Activated CD4-positive, alpha-beta T cell treated with anti-CD3 and anti-CD28 coated beads, Interleukin-2, amount 50 U/mL, for 4 hours (primary cell): ENCODE measurements at places on chromosomes 7 and 10.
A peak's percentile ranks its signal among the peaks of the same experiment; 100 is the strongest.

GRCh38 chr7:151406886-151407583, 2.8 kb downstream of the WDR86 start:
- DNase-seq = no peak

- no peak for DNase-seq
Observed at GRCh38 chr7:129351320-129351719, 82.9 kb upstream of the STRIP2 start.

GRCh38 chr7:130356876-130357611, 12.4 kb downstream of the CPA5 start:
- no peak for DNase-seq

- no peak for DNase-seq
Observed at GRCh38 chr7:37974711-37975110, 54.3 kb downstream of the EPDR1 start.

- no peak for DNase-seq
Observed at GRCh38 chr10:130484468-130485180, 348.4 kb downstream of the GLRX3 start.

- DNase-seq = no peak
Observed at GRCh38 chr10:118272149-118272721, 69.9 kb downstream of the FAM204A start.

GRCh38 chr7:114653364-114654088, 238.9 kb downstream of the FOXP2 start:
- DNase-seq = no peak

DNA sequence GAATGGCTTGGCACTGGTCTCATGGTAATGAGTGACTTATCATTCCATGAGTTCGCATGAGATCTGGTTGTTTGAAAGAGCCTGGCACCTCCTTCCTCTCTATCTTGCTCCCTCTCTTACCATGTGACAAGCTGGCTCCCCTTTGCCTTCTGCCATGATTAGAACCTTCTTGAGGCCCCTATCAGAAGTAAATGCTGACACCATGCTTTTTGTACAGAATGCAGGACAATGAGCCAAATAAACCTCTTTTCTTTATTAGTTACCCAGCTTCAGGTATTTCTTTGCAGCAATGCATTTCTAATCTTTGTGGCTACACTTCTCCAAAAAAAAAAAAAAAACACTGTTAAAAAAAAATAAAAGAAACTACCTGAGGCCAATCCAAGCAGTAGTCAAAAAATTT, 17.1 kb upstream of the SLC13A1 start:
- DNase-seq = no peak

- DNase-seq = no peak
Observed at GRCh38 chr10:132679217-132679595, 106.7 kb downstream of the NKX6-2 start.

DNA sequence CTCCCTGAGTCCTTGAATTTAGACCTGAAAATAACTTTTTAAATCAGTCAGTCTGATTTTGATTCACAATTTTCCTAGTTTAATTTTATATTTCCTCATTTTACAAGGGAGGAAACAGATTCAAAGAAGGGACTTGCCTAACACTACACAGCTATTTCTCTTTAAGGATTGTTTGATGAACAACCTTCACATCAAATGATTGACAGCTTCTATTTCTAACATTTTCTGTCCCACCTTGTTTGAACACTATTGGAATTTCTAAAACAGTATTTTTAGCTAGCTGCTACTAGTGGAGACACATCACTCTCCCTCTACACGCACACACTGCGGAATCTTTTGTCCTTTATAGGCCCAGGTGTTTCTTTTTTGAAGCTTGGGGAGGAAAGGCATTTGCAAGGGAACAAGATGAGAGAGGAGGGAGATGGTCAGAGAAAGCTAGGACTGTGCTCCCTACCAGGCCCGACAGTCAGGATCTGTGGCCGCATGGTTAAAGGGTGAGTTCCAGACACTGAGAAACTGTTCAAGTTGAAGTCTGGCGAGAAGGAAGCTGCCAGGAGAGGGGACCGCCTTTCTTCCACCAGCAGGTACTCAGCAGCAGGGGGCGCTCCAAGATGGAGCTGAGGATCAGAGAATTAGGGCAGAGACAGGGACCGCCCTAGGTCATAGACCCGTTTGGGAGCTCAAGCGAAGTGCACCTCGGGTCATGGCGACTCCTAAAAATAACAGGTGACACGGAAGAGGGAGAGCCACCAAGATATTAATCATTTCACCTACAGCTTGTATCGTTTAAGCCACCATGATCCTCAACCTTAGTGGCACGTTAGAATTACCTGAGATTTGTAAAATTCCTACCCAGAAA, 49.7 kb downstream of the DNAJC12 start:
- DNase-seq = peak; percentile 76

- DNase-seq = no peak
Observed at GRCh38 chr10:79507440-79508167, 4.7 kb upstream of the EIF5AL1 start.

DNA sequence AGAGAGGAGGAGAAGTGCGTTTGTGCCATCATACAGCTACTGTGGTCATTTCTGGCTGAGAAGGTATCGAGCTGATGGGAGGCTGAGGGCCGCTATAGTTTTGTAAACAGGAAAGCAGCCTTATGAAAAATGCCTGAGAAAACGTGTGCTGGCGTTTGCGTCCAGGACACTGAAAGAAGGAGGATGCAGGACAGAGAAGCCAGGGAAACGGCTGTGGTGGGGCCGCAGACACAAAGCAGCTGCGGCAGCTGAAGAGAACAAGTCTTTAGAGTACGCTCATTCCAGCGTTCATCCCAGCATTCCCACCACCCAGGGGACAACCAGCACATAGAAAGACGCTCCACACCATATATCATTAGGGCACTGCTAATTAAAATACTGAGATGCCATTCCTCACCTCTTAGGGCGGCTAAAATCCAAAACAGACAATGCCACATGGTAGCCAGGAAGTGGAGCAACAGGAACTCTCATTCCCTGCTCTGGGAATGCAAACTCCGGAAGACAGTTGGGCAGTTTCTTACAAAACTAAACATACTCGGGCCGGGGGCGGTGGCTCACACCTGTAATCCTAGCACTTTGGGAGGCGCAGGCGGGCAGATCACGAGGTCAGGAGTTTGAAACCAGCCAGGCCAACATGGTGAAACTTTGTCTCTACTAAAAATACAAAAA, 18.4 kb downstream of the GNA12 start:
- no peak for DNase-seq

GRCh38 chr10:4653160-4653559, 172.8 kb upstream of the AKR1E2 start:
- no peak for DNase-seq

DNA sequence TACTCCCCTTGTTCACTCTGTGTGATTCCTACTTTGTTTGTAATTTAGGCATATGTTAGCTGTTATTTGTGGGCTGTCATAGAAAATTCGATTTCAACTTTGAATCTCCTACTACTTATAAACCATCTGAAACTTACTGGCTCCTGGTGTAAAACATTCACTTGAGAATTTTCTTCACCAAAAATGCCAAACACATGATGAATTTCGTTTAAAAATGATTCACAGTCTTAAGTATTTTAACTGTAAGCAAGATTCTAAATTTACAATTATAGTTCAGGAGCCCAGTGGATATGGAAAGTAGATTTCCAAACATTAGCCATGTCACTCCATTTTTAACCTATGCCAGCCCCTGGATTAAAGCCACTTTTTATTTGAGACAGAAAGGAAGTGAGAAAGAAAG, 3.1 kb downstream of the CPED1 start:
- DNase-seq = no peak

GRCh38 chr10:43419997-43420368, 11.0 kb upstream of the HNRNPF start:
- no peak for DNase-seq

GRCh38 chr10:5033061-5033778, 29.6 kb upstream of the AKR1C2 start:
- no peak for DNase-seq

GRCh38 chr10:133466683-133467275, 13.0 kb downstream of the SCART1 start:
- DNase-seq = no peak

- DNase-seq = no peak
Observed at GRCh38 chr10:110684800-110685446, 40.8 kb downstream of the RBM20 start.

GRCh38 chr10:61993711-61994401, 92.4 kb downstream of the ARID5B start:
- DNase-seq = no peak

GRCh38 chr7:57362868-57363267, 87.1 kb upstream of the ZNF716 start:
- no peak for DNase-seq

- no peak for DNase-seq
Observed at GRCh38 chr10:70163448-70163847, 6.9 kb downstream of the SAR1A start.

DNA sequence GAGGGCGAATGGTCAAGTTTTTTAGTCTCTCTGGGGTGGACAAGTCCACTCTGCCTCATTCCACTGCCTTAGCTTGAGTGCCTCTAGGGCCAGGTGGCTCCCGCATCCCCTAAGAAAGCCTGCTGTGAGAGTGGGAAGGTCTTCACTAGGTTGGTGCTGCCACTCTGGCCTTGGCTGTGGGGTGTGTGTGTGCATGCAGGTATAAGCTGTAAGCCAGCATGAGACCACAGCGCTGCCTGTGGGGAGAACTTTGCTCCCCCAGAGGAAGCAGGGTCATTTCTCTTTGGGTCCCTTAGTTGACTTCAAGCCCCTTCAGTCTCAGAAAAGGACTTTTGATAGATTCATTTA, 25.5 kb upstream of the PCBD1 start:
- DNase-seq = no peak

DNA sequence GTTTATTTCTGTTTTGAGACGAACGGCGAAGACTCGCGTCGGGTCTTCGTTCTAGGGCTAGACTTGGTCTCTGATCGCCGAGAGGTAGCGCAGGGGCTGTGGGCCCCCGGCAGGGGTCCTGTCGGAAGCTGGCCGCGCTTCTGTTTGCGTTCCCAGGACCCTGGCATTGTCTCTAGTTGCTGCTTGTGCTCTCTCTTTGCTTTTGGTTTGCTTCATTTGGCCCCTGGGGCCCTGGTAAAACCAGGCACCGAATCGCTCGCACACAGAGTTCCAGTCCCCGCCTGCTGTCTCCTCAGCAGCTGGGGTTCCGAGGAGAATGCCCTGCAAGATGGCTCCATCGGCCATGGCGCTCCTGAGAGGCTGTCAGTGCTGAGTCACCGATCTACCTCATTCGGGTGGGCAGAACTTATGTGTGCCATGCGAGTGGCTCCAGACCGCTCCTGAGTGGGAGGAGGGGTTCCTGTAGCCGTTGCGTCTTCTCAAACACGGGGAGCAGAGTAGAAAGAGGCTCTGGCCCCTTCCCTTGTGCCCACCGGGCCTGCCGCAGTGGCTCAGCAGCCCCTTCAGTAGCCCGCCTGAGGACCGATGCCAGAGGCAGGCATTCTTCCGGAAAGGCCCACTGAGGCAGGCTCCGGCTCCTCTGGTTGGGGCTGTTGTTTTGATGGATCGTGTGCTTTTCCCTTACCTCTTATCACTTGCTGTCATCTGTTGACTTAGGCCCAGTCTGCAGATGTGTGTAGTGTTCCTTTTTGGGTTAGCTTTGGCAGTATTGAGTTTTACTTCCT, 826 bp downstream of the CHPF2 start:
- peak; percentile 78 for DNase-seq

- DNase-seq = no peak
Observed at GRCh38 chr7:22179442-22179879, 177.5 kb downstream of the RAPGEF5 start.
